K562 (cell line): ENCODE measurements at places on chromosomes 3 and 15. TPM values are rescaled to one million over a fixed set of nuclear protein-coding genes. Genes with fewer than 3 reads are reported as not detected.
A peak's percentile ranks its signal among the peaks of the same experiment; 100 is the strongest.

DNA sequence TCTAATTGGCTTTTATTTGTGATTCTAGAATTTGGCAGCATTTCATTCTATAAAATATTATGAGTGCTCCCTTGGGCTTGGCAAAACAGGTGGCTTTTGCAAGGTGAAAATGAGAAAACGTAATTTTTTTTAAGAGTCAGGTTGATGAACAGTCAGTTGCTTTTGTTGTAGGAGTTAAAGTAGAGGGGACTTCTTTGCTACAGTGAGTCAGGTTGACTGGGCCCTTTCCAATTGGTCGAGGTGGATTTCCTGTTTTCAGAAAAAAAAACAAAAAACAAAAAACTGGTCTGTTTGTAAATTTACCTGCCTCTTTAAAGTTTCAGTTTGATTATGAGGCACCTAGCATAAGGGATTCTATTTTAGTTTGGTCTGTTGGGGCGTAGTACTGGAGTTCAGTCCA is 1469.4 kb upstream of the GBE1 start:
- no peak for DNase-seq
- no peak overlapping the region for H3K27ac ChIP-seq
- H3K4me3 ChIP-seq = no peak overlapping the region

DNA sequence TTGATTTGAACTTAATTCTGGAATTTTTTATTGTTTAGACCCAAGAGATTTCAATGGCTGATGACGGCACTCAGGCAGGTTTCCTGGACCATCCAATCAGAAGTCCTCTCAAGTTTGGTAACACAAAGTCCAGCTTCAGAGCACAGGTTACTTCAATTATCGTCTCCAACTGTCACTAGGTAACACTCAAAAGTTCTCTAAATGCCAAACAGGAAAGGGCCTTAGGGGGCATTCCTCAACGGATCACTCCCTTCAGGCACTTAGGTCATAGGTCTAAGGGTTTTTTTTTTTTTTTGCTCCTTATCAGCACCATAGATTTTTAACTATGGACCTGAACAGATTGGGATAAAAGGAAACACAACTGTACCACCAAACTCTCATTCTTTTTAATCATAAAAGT is 85.8 kb downstream of the MEIS2 start:
- H3K4me3 ChIP-seq = no peak overlapping the region
- DNase-seq = no peak
- no peak overlapping the region for H3K27ac ChIP-seq
- no peaks in the 10 kb centered on the region for H3K27me3 ChIP-seq
- peaks cover 21% of the 10 kb centered on the region for H3K36me3 ChIP-seq

DNA sequence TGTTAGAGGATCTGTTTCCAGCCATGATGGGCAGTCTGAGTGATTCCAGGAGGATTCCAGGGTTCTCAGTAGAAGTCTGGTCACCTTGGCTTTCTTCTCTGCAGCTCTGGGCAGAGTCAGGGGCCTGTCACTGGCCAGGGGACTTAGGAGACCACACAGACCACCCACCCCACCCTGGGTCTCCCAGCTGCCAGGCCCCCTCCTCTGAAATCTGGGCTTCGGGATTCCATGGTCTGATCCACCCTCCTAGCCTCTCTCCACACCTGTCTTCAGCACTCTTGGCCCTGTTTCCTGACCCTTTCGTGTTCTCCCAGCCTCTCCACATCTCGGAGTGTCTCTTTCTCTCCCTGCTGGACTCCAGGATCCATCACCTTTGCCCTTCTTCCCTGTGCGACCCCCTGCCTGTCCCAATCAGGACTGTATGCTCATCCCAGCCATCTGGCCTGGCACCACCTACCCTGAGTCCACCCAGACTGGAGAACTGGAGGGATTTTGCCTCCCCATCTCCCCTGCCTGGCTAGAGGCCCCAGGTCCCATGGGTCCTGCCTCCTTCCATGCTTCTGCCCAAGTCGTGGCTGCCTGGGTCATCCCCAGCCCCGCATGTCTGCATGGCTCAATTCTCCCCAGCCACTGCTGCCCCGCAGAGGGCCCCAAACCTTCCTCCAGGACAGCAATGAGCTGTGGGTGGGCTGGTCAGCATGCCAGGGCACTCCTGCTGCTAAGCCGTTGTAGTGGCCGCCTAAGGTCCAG is 34.3 kb downstream of the GOLGA6L10 start:
- no peaks in the 10 kb centered on the region for H3K36me3 ChIP-seq
- peaks cover 3% of the 10 kb centered on the region; the same call in 1 of the 3 replicates for H3K4me1 ChIP-seq
- no peak for DNase-seq
- no peak overlapping the region for H3K27ac ChIP-seq
- no peaks in the 10 kb centered on the region; the same call in 1 of the 2 replicates for H3K27me3 ChIP-seq

DNA sequence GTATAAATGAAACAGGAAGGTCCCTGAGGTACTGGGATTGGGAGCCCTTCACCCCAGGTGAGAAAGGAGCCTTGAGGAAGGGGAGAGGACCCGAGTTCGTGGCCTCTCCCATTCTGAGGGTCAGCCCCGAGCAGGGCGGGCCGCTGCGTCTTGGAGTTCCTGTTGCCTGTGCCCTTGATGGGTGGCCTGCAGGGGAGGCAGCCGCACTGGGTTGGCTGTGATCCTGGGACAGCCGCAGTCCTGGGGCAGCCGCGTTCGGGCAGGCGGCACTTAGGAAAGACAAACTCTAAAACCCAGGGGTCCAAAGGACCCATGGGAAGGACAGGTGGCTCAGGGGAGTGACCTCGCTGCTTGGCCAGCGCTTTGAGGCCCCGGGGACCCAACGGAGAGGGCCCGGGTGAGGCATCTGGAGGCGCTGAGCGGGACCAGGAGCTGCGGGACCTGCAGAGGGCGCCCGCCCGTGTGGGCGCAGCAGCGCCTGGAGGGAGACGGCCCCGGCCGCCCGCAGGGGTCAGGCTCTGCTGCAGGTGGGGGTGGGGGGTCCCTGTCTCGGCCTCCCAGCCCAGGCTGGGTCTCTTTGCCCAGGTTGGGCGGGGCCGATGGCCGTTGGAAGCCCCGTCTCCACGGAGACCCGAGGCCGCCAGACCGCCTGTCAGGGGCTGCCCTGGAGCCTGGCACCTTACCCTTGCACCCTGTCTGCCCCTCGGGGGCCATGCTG is 65.1 kb downstream of the HMCES start:
- H3K27me3 ChIP-seq = no peaks in the 10 kb centered on the region
- H3K36me3 ChIP-seq = no peaks in the 10 kb centered on the region
- no peak overlapping the region for H3K27ac ChIP-seq
- DNase-seq = peak; percentile 60

GRCh38 chr3:117282566-117282965 is 573.0 kb downstream of the TUSC7 start:
- no peak overlapping the region for H3K27ac ChIP-seq
- H3K4me3 ChIP-seq = no peak overlapping the region
- H3K4me1 ChIP-seq = no peaks in the 10 kb centered on the region
- H3K27me3 ChIP-seq = no peaks in the 10 kb centered on the region
- no peak for DNase-seq

DNA sequence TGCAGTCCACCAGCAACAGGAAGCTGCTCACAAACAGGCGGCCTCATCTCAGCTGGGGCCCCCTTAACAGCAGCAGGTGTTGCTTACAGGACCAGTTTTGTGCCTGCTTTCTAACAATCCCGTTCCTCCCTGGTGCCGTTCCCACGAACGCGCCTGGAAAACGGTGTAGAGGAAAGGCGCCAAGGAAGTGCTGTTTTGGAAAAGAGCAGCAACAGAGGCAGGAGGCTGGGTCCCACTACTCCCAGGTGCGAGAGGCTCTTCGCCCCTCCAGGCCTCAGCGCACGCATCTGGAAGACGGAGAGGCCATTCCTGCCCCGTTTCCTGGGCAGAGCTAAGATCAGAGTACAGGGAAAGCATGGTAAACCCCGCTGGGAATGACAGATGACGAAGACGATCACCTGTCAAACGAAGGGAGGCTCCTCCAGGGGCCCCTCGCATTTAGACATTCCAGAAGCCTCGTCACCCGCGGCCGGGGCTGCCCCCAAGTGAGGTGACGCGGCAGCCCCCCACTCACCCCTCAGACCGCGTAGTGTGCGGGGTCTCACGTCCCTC is 603 bp downstream of the SCAPER start:
- H3K36me3 ChIP-seq = no peaks in the 10 kb centered on the region
- H3K4me1 ChIP-seq = peaks cover 16% of the 10 kb centered on the region
- peak overlapping the region; percentile 84 for H3K4me3 ChIP-seq
- no peak for DNase-seq
- no peaks in the 10 kb centered on the region for H3K27me3 ChIP-seq

GRCh38 chr15:88161636-88162035 is 94.9 kb downstream of the NTRK3 start:
- DNase-seq = no peak
- H3K4me1 ChIP-seq = no peaks in the 10 kb centered on the region
- H3K27ac ChIP-seq = no peak overlapping the region
- no peaks in the 10 kb centered on the region for H3K36me3 ChIP-seq
- H3K4me3 ChIP-seq = no peak overlapping the region
- H3K27me3 ChIP-seq = no peaks in the 10 kb centered on the region

CEP19 gene
- 2.3 and 2.5 TPM in 2 replicates for total RNA-seq

- no peaks in the 10 kb centered on the region for H3K36me3 ChIP-seq
- peak; percentile 91 for DNase-seq
- H3K27me3 ChIP-seq = no peaks in the 10 kb centered on the region
- no peak overlapping the region for H3K4me3 ChIP-seq
- peak overlapping the region; percentile 94 for H3K27ac ChIP-seq
These were observed 62.8 kb upstream of the HERC1 start for GRCh38 chr15:63896336-63897115.

- no peak for DNase-seq
- no peaks in the 10 kb centered on the region; the same call in 2 of the 3 replicates for H3K4me1 ChIP-seq
These were observed 67.4 kb downstream of the SH3GL3 start for GRCh38 chr15:83514584-83514983.

DNA sequence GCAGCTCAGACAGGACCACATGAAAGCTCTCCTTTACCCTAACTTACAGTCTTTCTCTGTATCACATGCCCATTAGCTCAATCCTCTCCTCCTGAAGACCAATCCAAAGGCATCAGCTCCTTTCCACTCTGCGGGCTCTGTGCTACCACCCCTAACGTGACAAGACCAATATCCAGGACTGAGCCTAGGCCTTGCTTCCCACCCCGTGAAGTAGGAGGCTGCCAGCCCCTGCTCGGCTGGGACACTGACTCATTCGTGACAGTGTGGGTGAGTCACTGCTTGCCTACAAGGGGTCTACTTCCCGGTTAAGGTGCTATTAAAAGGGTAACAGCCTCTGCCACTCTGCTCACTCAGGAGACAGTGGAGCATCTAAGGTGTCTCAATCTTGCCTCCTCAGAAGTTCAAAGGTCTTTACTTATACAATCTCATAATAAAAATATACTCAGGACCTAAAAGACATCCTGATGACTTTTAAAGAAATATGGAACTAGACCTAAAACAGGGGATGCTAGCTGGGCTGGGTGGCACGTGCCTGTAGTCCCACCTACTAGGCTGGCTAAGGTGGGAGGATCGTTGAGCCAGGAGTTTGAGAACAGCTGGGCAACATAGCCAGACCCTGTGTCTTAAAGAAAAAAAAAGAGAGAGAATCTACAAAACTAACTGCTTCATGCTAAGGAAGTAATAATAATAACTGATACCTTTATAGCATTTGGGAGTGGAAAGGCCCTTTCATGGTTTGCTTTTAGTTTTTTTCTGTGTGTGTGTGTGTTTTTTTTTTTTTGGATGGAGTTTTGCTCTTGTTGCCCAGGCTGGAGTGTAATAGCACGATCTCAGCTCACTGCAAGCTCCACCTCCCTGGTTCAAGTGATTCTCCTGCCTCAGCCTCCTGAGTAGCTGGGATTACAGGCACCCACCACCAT is 55.0 kb downstream of the TMEM44 start:
- no peaks in the 10 kb centered on the region for H3K27me3 ChIP-seq
- H3K4me3 ChIP-seq = no peak overlapping the region
- peaks cover 33% of the 10 kb centered on the region for H3K4me1 ChIP-seq
- peak overlapping the region; percentile 7; the same call in 1 of the 3 replicates for H3K27ac ChIP-seq

SIDT1 gene
- total RNA-seq = 0.18 TPM in 1 of 2 replicates, not detected in the other

SLC28A2 gene
- not detected in 2 replicates for total RNA-seq

GOLGA6B gene
- total RNA-seq = not detected in 2 replicates

DNA sequence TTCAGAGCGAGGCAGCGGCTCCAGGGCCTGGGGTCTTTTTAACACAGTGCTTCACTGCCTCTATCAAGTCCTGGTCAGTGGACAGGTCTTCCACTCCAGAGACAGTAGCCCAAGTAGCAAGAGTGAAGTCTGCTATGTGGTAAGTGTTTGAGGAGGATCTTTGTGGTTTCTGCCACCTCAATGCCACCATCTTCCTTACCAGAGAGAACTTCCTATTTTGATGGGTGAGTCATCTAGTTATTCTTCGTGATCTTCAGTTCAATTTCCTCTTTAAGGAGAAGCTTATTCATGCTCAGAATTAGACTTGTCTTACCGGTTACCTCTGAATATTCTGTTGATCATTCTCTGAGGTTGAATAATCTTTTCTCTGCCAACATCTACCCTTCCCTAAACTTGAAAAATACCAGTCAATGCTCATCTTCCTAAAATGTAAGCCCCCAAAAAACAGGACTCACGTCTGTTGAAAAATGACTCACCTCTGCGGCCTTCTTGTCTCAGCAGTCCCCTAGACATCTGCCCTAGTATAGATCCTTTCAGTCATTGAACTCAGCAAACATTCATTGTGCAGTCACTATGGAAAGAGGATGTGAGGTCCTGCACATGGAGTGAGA is 32.2 kb upstream of the BCL6 start:
- DNase-seq = no peak
- no peak overlapping the region for H3K27ac ChIP-seq
- H3K36me3 ChIP-seq = no peaks in the 10 kb centered on the region
- no peak overlapping the region for H3K4me3 ChIP-seq

GPR160 gene
- total RNA-seq = 5.0 and 6.6 TPM in 2 replicates

TNFAIP8L3 gene
- total RNA-seq = 0.11 TPM in 1 of 2 replicates, not detected in the other

SH3BP5 gene
- 13.9 and 18.6 TPM in 2 replicates for total RNA-seq

DNA sequence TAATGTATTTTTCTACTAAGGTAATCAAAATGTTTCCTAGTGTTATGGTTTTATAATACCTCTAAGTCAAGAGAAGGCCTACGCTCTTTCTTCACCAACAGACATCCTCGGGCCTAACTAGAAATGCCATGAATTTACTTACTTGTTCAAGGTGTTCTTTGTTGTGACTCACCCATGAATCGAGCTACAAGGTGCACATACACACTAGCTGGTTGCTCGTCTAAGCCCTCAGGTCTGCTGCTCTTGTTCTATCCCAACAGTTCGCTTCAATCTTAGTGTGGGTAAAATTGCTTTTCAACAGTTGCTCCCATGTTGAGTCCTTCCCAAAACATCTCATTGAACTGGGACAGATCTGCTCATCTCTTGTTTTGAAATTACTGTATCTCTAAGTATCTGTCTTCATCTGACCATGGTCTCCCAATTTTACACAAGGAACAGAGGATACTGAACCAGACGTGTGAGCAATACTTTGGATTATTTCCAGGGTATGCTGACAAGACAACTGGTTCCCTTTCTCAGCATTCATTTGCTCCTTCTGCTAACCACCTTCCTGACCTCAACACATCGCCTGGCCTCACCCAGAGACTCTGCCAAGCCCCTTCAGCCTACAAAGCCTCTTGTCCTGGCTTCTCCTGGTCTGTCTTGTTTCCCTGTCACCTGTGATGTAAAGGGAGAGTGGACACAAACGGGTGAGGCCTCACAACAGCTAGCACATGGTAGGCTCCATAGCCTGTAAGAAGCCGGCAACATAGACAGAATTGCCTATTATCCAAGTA is 84.2 kb downstream of the NEDD4 start:
- no peak for DNase-seq
- H3K4me3 ChIP-seq = no peak overlapping the region
- no peaks in the 10 kb centered on the region for H3K4me1 ChIP-seq
- H3K27ac ChIP-seq = no peak overlapping the region

- no peak overlapping the region for H3K4me3 ChIP-seq
- no peaks in the 10 kb centered on the region for H3K4me1 ChIP-seq
- no peak for DNase-seq
- no peak overlapping the region for H3K27ac ChIP-seq
- peaks cover 81% of the 10 kb centered on the region for H3K27me3 ChIP-seq
- no peaks in the 10 kb centered on the region for H3K36me3 ChIP-seq
These were observed 255.9 kb downstream of the XXYLT1 start for GRCh38 chr3:195015021-195015420.

ADAMTS17 gene
- 0.07 and 0.09 TPM in 2 replicates for total RNA-seq
